Occipital lobe (tissue), 3 donors: ENCODE measurements at places on chromosomes 6 and 20.

DNA sequence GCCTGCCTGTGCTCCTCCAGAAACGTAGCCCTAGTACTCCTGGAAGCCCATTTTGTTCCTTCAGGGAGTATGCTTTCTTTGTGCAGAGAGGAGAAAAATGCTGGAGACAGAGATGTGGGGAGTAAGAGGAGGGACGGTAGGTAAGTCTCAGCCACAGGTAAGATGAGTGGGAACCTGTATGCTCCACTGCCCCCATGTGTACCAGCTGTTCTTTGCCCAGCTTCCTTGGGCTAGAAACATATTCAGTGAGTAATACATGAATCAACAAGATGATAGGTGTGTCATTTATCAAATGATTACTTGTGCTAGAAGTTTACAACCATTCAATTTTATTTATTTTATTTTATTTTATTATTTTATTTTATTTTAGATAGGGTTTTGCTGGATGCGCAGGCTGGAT lies 13.6 kb upstream of the CEP85L start:
- no peak for DNase-seq

DNA sequence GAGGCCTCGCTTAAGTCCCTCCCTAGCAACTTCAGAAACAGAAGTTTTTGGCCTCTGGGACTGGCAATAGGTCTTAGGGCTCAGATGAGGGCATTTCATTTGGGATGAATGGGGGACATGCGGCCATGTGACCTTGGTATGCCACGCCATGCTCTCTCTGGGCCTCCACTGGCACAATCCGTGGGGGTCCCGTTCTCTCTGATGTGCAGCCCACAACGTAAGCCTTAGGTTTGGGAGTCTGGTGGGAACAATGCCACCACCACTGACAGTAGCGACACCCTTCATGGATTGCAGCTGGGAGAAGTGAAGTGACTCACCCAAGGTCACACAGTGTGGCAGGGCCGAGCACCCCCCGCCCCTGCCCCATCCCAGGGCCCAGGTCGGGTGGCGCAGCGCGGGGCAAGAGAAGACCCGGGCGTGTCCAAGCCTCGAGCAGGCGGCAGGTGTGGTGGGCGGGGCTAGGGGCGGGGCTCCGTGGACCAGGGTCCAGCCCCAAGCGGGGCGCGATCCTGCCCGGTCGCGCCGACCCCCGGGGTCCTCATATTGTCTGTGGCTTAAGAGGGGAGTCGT lies 864 bp upstream of the CEBPB start:
- DNase-seq: no peak

DNA sequence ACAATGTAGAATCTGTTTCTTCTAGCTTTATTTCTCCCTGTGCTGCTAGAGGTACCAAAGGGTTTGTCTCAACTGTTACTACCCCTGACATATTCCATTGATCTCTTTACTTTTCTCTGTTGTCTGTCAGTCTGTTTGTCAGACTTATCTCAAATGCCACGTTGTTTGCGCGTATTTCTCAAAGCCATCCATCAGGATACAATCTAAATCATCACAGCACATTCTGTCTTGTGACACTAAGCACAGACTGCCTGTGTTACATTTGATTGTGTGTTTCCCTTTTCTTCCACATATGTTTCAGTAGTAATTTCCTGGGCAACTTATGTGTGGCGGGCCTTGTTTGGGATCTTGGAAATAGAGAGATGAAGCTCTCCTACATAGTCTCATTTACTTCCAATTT lies 30.2 kb upstream of the SERINC3 start:
- no peak for DNase-seq

- no peak for DNase-seq
Measured at GRCh38 chr6:99276747-99277146, 72.7 kb downstream of the FAXC start.

DNA sequence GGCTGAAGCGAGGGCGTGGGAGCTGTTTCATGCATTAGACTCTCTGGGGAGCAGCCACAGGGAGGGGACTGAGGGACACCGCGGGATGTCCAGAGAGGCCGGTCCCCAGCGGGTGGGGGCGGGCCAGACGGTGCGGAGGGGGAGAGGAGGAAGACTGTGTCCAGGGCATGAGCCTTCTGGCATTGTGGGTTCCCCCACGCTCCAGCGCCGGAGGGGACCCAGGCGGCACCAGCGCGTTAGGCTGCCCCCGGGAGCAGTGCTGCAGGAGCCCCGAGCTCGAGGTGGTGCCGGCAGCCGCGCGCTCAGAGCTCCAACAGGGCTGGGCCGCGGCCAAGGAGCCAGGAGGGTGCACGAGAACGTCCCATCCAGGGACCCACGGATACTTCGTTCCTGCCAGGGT lies 14.4 kb downstream of the SLC22A3 start:
- no peak for DNase-seq
